Urothelium cell line (cell line): ENCODE measurements at places on chromosomes 2 and 18.
A peak's percentile ranks its signal among the peaks of the same experiment; 100 is the strongest.

DNA sequence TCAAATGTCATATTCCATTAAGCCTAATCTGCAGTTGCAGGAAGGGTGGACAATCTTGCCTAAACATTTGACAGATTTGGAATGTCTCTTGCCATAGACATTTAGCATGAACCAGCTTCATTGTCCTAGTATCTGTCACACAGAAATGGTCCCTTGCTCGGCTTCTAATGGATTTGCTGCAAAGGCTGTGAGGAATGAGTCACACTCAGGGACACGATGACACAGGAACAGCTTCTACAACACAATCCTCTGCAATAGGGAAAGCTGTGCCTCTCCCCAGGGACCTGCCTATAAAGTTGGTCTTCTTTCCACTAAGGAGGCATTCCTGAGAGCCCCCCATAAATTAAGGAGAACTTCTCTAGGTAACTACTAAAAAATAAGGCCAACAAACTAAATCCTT is 155.1 kb upstream of the L3MBTL4 start:
- DNase-seq, result peak; percentile 48

GRCh38 chr2:118250001-118250400 is 161.7 kb downstream of the INSIG2 start:
- no peak for DNase-seq

DNA sequence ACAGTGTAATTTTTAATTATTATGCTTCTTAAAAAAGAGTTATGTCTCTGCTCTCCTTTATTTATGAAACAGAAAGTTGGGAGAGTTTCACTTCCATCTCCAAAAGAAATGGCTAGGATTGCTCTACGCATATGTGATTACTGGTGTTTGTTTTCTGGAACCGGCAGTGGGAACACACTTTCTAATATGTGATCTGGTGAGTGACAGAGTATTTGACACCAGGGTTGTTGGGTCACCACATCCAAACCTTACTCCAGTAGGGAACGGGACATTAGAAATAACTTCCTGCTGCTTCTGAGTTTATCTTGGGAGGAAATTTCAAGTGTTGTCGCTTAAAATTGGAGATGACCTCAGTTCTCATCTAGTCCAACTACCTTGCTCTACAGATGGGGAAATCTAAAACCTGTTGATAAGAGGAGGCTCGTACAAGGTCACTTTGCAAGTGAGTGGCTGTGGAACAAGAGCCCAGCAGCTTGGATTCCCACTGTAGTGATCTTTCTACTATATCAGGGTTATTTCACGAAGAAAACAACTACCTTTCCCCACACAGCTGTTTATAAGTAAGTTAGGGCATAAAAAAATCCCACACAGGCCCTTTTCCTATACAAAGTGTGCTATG is 108.5 kb downstream of the TTC32 start:
- DNase-seq, result no peak

- DNase-seq, result peak; percentile 94
Measured at GRCh38 chr2:31384351-31384750, 30.2 kb downstream of the XDH start.
